ENCODE measurements at places on chromosomes 12 and 14.

DNA sequence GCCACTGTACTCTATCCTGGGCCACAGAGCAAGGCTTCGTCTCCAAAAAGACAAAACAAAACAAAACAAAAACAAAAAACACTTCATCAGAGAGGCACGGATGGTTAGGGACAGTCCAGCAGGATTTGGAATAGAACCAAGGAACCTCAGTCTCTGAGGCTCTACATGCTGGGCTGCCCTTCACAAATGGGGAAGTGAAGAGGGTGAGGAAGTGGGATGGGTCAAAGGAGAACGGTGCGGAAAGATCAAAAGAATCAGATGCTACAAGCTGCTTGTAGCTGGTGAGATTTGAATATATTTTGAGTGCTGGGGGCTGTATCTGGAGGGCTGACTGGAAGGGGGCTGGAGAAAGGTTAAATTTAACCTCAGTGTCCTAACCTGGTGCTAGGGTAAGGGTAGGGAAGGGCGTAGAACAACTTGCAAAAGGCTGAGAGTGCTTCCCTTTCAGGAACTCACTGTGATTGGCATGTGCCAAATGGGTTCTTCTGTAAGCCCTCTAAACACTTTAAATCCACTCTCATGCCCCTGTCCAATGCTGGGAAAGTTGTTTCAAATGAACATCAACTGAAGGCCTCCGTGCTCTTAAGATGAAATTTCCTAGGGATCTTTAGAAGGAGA, 4.6 kb downstream of the FOXJ2 start:
- H3K36me3 ChIP-seq = peaks cover 11% of the 10 kb centered on the region
- no peaks in the 10 kb centered on the region for H3K27me3 ChIP-seq
- H3K4me3 ChIP-seq = peak overlapping the region; percentile 0
- H3K4me1 ChIP-seq = peaks cover 63% of the 10 kb centered on the region

DNA sequence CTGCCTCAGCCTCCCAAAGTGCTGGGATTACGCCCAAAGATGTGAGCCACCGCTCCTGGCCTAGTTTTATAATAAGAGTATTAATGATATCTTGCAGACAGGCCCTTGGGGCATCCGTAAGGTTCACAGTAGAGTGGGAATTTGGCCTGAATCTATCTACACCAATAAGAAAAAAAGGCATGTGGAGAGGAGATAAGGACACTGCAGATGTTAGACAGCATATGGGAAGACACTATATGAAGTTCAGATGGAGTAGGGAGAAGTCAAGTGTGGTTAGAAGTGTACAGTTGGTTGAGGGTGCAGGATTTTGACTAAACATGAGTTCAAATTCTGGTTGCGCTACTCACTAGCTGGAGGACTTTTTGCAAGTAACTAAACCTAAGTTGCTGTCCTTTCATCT, 8.5 kb upstream of the TTC8 start:
- no peak overlapping the region for H3K27ac ChIP-seq
- no peak for DNase-seq
- peaks cover 23% of the 10 kb centered on the region for H3K27me3 ChIP-seq
- H3K36me3 ChIP-seq = no peaks in the 10 kb centered on the region
- H3K4me1 ChIP-seq = no peaks in the 10 kb centered on the region
- no peak overlapping the region for H3K4me3 ChIP-seq

GRCh38 chr12:58174316-58174715, 232.9 kb downstream of the ATP23 start:
- H3K36me3 ChIP-seq = no peaks in the 10 kb centered on the region
- no peak for DNase-seq
- H3K4me1 ChIP-seq = no peaks in the 10 kb centered on the region
- peaks cover 10% of the 10 kb centered on the region for H3K27me3 ChIP-seq
- no peak overlapping the region for H3K27ac ChIP-seq

DNA sequence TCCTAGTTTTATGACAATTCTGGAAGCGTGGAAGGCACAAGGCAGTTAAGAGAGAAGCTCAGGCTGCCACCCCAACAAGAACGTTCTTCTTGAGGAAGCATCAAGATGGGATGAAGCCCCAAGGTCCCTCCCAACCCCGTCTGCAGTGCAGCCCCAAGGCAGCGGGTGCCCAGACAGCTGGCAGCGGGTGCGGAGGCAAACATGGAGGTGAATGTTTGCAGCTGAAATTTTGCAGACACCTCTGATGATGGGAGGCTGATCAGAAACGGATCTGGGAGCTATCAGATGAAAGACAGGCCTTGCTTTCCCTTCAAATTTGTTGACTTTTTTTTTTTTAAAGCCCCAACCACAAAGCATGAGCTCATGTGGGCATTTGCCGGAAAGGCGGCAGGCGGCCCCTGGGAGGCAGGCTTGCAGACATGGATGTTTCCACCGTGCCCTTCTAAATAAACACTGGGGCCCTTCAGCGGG, 230.7 kb upstream of the RTL1 start:
- H3K36me3 ChIP-seq = no peaks in the 10 kb centered on the region
- no peak for DNase-seq
- H3K27me3 ChIP-seq = no peaks in the 10 kb centered on the region
- no peaks in the 10 kb centered on the region for H3K4me1 ChIP-seq
- H3K27ac ChIP-seq = no peak overlapping the region

DNA sequence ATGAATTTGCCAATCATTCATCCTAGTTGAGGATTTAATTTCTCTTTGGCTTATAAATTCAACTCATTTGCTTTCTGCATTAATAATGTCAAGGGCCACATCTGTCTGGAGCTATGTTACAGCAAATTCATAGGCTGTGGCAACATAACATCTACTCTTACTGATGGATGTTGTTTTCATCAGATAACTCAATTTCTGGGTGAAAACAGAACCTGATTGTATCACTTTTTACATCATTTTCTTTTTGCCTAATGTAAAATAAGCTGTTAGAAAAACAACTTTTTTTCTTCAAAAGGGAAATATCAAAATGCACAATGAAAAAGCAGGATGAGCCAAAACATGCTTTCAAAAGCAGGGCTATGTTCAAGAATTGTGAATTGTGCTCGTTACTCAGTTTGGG, 73.3 kb downstream of the HELB start:
- peaks cover 9% of the 10 kb centered on the region for H3K36me3 ChIP-seq
- no peak overlapping the region for H3K27ac ChIP-seq
- no peaks in the 10 kb centered on the region for H3K4me1 ChIP-seq
- H3K27me3 ChIP-seq = no peaks in the 10 kb centered on the region

- no peak for DNase-seq
- H3K4me3 ChIP-seq = no peak overlapping the region
- H3K27me3 ChIP-seq = no peaks in the 10 kb centered on the region
- H3K36me3 ChIP-seq = no peaks in the 10 kb centered on the region
Measured at GRCh38 chr14:47259796-47260195, 415.6 kb downstream of the MDGA2 start.

DNA sequence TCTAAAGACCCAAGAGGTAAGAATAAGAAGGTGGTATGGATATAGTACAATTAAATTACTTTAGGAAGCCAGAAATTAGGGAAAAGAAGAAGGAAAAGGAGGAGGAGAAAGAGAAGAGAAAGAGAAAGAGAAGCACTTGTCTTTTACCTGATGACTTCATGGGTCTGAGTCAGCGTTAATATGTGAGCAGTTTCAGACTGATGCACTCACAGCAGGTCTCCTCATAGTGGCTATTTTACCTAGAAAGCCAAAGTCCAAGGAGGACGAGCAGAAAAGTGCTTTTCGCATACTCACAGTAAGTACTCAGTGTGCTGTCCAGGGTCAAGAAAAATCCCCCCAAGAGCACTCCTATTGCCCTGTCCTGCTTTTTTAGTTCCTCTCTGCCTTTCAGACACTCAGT, 222.1 kb downstream of the C12orf42 start:
- H3K27me3 ChIP-seq = no peaks in the 10 kb centered on the region
- peaks cover 1% of the 10 kb centered on the region for H3K36me3 ChIP-seq
- H3K27ac ChIP-seq = no peak overlapping the region
- no peak for DNase-seq
- peaks cover 45% of the 10 kb centered on the region for H3K4me1 ChIP-seq

- no peaks in the 10 kb centered on the region for H3K4me1 ChIP-seq
- no peak overlapping the region for H3K27ac ChIP-seq
- H3K36me3 ChIP-seq = peaks cover 8% of the 10 kb centered on the region
- no peak for DNase-seq
Measured at GRCh38 chr14:100330388-100330931, 7.3 kb downstream of the SLC25A47 start.

GRCh38 chr14:60639674-60640073, 9.6 kb downstream of the SIX1 start:
- peaks cover 3% of the 10 kb centered on the region for H3K36me3 ChIP-seq
- peaks cover 88% of the 10 kb centered on the region for H3K27me3 ChIP-seq
- no peak overlapping the region for H3K27ac ChIP-seq
- H3K4me3 ChIP-seq = no peak overlapping the region
- DNase-seq = no peak
- H3K4me1 ChIP-seq = no peaks in the 10 kb centered on the region

GRCh38 chr14:59422069-59422881, 42.9 kb downstream of the GPR135 start:
- H3K27ac ChIP-seq = no peak overlapping the region
- DNase-seq = no peak
- H3K27me3 ChIP-seq = peaks cover 3% of the 10 kb centered on the region
- H3K36me3 ChIP-seq = no peaks in the 10 kb centered on the region
- no peak overlapping the region for H3K4me3 ChIP-seq

DNA sequence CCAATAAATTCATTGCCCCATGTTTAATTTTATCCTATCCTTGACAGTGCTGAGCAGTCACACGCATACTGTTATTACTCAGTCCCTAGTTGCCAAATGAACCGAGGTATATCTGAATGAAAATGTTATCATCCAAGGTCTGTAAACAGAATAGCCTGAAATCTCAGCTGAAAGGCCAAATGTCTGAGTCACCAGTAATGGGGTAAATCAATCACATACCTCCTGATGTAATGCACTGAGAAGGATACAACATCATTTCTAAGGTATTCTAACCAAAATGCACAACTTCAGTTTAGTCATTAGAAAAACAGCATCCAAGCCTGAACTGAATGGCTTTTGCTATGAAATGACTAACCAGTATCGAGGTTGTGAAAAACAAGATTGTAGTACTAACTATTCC, 228.6 kb downstream of the DPF3 start:
- H3K4me3 ChIP-seq = no peak overlapping the region
- peaks cover 27% of the 10 kb centered on the region for H3K36me3 ChIP-seq
- DNase-seq = no peak

- no peak overlapping the region for H3K4me3 ChIP-seq
- H3K27me3 ChIP-seq = peaks cover 3% of the 10 kb centered on the region
- no peak overlapping the region for H3K27ac ChIP-seq
- H3K4me1 ChIP-seq = no peaks in the 10 kb centered on the region
Measured at GRCh38 chr14:34171431-34172172, 220.7 kb upstream of the EGLN3 start.

GRCh38 chr12:15819644-15820437, 30.7 kb upstream of the EPS8 start:
- H3K4me3 ChIP-seq = no peak overlapping the region
- no peak overlapping the region for H3K27ac ChIP-seq
- peaks cover 6% of the 10 kb centered on the region for H3K27me3 ChIP-seq
- no peaks in the 10 kb centered on the region for H3K4me1 ChIP-seq

- no peaks in the 10 kb centered on the region for H3K27me3 ChIP-seq
- H3K27ac ChIP-seq = no peak overlapping the region
- H3K36me3 ChIP-seq = no peaks in the 10 kb centered on the region
- DNase-seq = no peak
- H3K4me3 ChIP-seq = no peak overlapping the region
Measured at GRCh38 chr12:125503128-125503527, 437.9 kb downstream of the AACS start.

GRCh38 chr12:57606821-57607220, 2.2 kb downstream of the DTX3 start:
- DNase-seq = no peak
- H3K4me3 ChIP-seq = peak overlapping the region; percentile 1
- H3K27me3 ChIP-seq = peaks cover 7% of the 10 kb centered on the region
- H3K27ac ChIP-seq = no peak overlapping the region
- peaks cover 14% of the 10 kb centered on the region for H3K36me3 ChIP-seq

GRCh38 chr12:14394317-14395073, 29.0 kb downstream of the ATF7IP start:
- H3K27ac ChIP-seq = peak overlapping the region; percentile 89
- H3K27me3 ChIP-seq = no peaks in the 10 kb centered on the region
- peak overlapping the region; percentile 64 for H3K4me3 ChIP-seq
- H3K36me3 ChIP-seq = peaks cover 25% of the 10 kb centered on the region
- H3K4me1 ChIP-seq = peaks cover 87% of the 10 kb centered on the region

DNA sequence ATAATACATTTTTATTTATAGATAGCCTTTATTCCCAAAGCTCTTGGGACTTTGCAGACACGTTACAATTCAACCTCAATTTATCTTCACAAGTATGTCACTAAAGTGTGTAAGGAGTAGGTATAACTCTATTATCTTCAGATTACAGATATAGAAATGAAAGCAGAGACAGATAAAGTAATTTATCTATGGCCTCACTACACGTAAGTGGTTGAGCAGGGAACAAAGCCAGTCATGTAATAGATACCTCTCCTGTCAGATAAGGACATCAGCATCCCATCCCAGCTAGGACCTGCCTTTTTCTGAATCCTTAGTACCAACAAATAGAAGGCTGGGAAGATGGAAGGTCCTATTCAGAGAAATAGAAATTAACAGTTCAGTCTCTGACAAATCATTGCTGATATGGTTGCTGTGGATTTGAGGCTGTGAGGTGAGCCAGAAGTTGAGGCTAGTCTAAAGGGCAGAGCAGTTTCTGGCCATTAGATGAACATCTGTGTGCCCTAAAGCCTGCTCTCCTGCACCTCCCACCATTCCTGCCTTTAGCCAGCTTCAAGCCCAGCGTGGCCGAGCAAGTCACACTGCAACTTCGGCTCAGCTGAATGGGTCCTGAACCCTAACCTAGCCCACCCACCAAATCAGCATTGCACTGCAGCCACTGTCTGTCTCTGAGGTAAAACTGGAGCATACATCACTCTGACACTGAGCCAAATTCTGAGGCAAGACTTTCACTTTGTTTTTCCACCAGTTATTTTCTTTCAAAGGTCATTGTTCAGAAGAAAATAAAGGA, 71.1 kb upstream of the PLEKHA5 start:
- H3K36me3 ChIP-seq = no peaks in the 10 kb centered on the region
- no peaks in the 10 kb centered on the region for H3K4me1 ChIP-seq
- DNase-seq = no peak
- no peaks in the 10 kb centered on the region for H3K27me3 ChIP-seq
- no peak overlapping the region for H3K4me3 ChIP-seq

DNA sequence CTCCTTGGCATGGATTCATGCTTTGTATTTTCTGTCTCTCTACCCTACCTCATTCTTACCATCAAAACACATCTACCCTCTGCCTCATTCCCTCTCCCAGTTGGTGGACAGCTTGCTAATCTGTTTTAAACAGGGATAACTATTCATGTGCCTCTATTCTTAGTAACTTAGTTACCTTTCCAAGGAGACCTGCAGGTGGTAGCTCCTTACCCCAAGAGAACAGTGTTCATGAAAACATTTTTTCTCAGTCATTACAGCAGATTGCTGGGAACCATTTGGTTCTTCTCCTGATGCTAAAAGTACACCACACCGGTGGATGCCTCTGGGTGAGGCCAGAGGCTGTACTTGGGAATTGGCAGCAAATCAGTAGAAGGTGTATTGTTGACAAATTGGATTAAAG, 73.0 kb downstream of the CMKLR1 start:
- H3K4me3 ChIP-seq = no peak overlapping the region
- H3K27ac ChIP-seq = no peak overlapping the region
- H3K27me3 ChIP-seq = peaks cover 4% of the 10 kb centered on the region
- no peaks in the 10 kb centered on the region for H3K36me3 ChIP-seq
- H3K4me1 ChIP-seq = no peaks in the 10 kb centered on the region
- DNase-seq = no peak

- DNase-seq = no peak
- H3K4me3 ChIP-seq = no peak overlapping the region
- no peaks in the 10 kb centered on the region for H3K36me3 ChIP-seq
- no peak overlapping the region for H3K27ac ChIP-seq
Measured at GRCh38 chr14:75587388-75587787, 9.0 kb downstream of the FLVCR2 start.

Data from activated T-helper 1 cell treated with anti-CD3 and anti-CD28 coated beads, Interleukin-12 subunit alpha, Interleukin-12 subunit beta, Interleukin-2, Interleukin-4 antibody, amounts not matched to agents 30 ng/mL and 10 ng/mL and 1 ng/mL, durations not matched to agents 14 hours and 24 hours and 36 hours (primary cell).